ENCODE measurements at places on chromosomes 6 and 20.

DNA sequence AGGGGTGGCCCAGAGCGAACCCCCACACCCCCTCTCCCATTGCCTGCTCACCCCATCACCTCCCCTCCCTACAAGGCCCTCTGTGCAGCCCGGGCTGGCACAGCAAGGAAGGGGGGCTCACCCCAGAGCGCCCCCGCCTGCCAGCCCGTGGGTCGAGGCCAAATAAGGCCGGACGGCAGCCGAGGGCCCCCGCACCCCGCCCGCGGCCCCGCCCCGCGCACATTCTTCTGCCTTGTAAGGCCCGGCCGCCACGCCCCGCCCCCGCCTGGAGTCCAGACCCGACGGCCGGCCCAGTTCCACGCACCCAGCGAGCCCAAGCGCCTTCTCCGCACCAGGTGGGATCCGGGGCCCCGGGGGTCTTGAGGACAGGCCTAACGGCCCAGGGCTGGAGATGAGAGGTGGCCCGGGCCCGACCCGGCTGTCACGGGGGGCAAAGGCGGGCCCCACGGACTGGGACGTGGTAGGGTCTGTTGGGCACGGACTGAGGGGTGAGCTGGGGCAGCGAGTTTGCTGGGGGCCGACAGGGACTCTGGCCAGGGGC, at the start of gene MYL9:
TSS of gene MYL9 (plus strand) at position 293 of the 541 bp plus-strand sequence. CDS start 3,366 bp downstream, outside the sequence.
- DNase-seq, result peak; percentile 54

DNA sequence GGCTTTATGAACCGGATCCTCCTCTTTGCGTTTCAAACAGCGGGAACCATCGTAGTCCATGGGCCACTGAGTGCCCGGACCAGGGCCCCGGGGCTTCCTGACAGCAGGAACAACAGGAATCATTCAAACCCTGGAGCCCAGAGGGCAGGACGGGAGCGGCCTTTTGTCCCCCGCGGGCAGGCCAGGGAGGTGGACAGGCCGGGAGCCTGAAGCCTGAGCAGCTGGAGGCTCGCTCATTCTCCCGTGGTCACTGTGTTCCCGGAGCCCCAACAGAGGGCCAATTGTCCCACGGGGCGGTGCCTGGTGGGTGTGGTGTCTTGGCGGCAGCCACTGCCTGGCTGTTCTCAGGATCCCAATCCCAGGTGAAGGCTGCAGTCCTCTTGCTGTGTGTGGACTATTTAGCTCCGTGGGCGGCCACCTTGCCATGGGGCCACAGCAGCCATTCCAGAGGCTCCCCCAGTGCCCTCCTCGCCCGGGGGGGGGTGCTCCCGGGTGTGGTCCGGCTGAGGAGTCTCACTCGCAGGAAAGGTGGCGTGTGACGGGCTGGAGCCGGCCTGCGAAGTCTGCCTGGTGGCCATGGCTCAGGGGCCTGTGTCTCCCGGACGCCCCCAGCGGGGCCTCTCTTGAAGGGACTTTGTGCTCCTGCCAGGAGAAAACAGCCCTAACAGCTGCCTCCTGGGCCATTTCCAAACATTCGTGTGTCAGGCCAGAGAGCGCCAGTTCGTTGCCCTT, 77.2 kb upstream of the BHLHE23 start:
- DNase-seq, result no peak

DNA sequence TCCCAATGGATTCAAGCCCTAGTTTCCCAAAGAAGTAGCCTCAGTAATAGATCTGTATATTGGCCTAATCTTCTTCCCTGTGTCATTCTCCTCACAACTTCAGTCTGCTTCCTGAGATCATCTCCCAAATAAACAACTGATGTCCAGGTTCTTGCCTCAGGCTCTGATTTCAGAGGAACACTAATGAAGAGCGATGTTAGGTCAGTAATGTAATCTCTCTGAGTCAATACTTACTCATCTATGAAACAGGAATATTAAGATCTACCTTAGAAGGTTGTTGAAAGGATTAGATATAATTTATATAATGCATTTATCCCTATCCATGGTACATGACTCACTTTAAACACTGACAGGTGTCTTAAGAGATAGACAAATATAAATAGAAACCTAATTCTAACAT, 246.0 kb upstream of the FLRT3 start:
- no peak for DNase-seq

- no peak for DNase-seq
Measured at GRCh38 chr6:166419286-166419685, 36.5 kb upstream of the MPC1 start.

- DNase-seq, result no peak
Measured at GRCh38 chr6:16200321-16200883, 38.0 kb upstream of the GMPR start.

- DNase-seq, result no peak
Measured at GRCh38 chr6:134347885-134348805, 30.2 kb upstream of the SGK1 start.

DNA sequence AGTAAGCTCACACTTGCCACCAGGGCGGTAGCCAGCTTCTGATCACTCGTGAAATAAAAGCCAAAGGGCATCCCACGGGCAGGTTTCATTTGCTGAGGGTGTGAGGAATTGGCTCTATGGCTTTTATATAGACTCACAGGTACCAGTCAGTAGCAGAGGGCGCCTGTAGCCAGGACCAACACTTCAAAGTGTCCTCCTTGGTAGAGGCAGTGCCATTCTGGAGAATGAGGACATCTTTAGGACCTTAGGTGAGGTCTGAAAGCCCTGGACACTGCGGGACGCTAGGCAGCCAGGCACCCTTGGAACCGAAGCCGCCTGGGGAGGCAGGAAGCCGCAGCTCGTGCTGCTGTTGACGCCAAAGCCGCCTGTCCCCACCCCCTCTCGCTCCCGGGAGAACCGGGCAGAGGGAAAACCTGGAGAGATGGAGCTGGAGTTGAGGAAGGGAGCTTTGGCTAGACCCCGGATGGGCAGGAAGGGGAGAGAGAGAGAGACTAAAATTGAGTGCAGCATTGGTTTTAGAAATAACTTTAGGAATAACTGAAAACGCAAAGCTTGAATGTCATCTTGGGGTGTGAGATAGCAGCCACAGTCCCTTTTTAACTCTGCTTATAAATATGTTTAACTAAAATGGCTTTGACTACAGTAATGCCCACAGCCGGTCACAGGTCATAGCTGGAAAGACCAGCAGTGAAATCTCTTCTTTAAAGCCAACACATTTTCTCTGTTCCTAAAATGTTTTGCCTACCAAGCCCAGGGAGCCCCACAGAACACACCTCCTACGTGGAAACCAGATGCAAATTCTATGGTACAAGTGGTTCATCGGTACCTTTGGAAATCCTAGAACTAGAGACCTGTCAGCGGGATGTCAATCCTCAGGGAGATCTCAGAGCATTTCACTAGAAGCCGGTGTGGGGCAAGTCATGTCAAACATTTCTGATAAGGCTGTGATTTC, 128.5 kb upstream of the CDYL start:
- DNase-seq, result peak; percentile 61

GRCh38 chr6:41200901-41201763, at the start of gene TREML2:
TREML2 (minus strand) TSS chr6:41201149; CDS start chr6:41201008, 141 bp downstream.
- DNase-seq, result no peak

GRCh38 chr6:21053612-21054011, 519.4 kb downstream of the CDKAL1 start:
- DNase-seq, result no peak

GRCh38 chr20:48051794-48052474, 266.7 kb upstream of the SULF2 start:
- no peak for DNase-seq

DNA sequence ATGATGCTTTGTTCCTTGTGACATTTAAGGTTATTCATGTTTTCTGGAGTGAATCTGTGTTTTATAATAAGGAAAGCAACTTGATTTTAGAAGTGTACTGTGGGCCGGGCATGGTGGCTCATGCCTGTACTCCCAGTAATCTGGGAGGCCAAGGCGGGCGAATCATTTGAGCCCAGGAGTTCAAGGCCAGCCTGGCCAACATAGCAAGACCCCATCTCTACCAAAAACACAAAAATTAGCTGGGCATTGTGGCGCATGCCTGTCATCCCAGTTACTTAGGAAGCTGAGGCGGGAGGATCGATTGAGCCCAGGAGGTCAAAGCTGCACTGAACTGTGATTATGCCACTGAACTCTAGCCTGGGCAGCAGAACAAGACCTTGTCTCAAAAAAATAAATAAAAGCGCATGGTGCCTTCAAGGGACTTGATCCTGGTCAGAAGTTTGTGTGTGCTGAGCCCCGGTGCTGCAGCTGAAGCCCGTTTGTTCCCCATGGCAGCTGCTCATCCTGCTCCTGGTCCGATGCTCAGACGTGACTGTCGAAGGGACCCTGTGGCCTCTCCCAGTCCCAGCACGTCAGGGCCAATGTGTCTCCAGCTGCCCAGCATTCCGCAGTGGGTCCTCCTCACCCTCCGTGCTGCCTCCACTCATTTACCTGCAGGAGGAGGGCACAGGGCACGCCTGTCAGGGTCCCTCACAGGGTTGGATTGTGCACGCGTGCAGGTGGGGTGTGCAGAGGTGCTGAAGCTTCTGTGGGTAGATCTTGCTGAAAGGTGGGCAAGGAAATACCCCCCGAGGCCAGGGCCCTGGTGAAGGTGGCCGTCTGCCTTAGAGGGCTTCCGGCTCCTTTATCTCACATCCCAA, 18.3 kb downstream of the ENTPD6 start:
- no peak for DNase-seq

GRCh38 chr6:125787791-125788190, 3.0 kb upstream of the NCOA7 start:
- DNase-seq, result no peak

DNA sequence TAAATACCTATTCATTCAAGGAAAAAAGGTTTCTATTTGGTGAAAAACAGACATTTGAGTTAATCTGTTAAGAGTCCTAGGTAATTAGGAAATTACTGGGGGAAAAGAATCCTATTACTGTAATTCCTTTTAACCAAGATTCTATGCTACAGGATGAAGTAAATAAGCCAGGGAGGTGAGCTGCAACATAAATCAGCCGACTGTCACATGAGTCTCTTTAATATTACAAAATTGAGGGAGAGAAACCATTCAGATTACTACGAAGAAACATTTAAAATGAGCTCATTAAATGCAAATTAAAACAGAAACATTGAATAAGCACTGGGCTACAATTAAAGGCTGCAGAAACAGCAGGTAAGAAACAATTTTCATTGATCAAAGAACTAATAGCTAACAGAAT, 5.3 kb downstream of the PRKN start:
- no peak for DNase-seq

DNA sequence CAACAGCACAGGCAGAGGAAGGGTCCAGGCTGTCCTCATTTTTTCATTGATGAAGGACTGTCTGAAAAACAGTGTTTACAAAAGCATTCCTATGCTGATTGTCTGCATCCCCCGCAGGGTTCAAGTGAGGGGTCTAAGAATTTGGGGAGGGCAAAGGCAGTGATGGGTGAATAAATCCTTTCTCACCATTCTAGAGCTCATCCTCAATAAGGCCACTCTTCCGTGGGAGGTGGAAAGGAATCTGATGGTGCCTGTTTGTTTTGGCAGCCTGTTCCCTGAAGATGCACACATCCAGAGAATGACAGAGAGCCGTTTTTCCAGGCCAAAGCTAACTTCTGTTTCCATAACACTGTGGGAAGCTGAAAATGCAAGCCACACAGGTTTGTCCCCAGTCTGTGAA, 164.5 kb downstream of the MOXD1 start:
- no peak for DNase-seq

- DNase-seq, result no peak
Measured at GRCh38 chr6:32222333-32223230, 1.3 kb downstream of the NOTCH4 start.

- no peak for DNase-seq
Measured at GRCh38 chr6:16688436-16688835, 72.8 kb downstream of the ATXN1 start.

GRCh38 chr6:75624988-75625387, 23.3 kb downstream of the SENP6 start:
- DNase-seq, result no peak

DNA sequence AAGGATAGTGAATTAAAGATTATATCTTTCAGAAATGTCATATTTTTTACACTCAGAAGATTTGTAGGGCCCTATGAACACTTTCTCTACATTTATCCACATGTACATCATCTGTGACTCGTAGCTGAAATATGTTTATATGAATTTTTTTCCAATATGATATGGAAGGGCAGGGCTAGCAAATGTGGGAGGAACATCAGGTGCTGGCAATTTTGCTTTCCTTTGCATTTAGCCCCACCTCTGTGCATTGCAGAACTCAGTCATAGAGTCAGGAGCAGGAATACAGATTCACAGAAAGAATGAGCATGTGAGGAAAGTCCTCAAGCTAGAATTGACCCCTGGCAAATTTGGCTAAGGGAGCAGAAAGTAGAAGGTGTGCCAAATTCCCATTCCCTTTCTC, 129.9 kb downstream of the CRYBG1 start:
- no peak for DNase-seq

GRCh38 chr20:59217173-59217572, 53.6 kb downstream of the ZNF831 start:
- DNase-seq, result no peak

DNA sequence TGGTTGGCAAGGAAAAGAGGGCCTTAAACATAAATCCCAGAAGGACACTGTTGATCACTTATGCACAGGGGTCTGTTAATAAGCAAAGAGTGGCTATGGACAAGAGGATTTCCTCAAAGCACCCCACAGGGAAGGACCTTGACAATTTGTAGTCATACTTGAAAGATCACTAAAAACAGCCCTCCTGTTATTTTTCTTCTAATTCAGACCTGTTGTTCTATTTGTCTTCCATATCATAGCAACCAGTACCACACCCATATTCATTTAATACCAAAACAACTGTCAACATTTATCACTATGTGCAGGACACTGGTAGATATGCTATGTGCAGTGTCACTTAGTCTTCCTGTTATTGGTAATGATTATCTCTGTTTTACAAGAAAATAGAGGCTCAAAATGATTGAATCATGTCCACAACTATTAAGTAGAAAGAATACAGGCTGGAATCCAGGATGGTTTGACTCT, 3.2 kb upstream of the DYNLRB1 start:
- no peak for DNase-seq

GRCh38 chr6:30828027-30828962, 56.0 kb upstream of the DDR1 start:
- peak; percentile 71 for DNase-seq
